MCF 10A (cell line): ENCODE measurements at places on chromosomes 3 and 15. TPM values are rescaled to one million over a fixed set of nuclear protein-coding genes. Genes with fewer than 3 reads are reported as not detected.
A peak's percentile ranks its signal among the peaks of the same experiment; 100 is the strongest.

GRCh38 chr3:129936757-129937156, 37.8 kb upstream of the TRH start:
- DNase-seq, result peak; percentile 55

GRCh38 chr3:112314649-112315048, 18.3 kb upstream of the CD200 start:
- DNase-seq, result no peak

DNA sequence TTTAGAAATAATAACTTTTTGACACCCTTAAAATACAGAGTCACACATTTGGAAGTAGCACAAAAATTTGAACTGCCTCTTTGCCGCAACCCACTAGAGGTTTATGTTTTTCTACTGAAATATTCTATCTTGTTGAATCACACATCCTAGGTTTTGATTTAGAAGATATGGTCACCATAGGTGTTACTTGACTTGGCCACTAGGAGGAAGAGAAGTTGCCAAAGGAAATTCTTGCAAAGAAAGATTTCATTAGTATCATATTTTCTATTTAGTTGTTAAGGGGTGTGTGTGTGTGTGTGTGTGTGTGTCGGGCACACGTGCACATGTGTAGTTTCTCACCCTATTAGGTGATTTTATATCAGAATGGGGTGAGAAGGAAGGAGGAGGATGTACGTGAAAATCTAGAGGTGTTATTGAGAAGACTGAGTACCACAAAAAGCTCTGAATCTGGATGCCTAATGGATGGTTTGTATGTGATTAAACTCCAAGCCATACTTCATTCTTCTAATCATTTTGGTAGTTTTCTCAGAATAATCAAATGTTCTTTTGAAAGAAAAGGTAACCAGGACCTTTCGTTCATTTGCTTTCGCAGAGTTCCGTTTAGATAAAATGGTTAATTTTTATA, 31.5 kb downstream of the ZFAND6 start:
- peak; percentile 18 for DNase-seq

- DNase-seq, result no peak
Measured at GRCh38 chr3:107525644-107526305, 3.0 kb downstream of the BBX start.

DNA sequence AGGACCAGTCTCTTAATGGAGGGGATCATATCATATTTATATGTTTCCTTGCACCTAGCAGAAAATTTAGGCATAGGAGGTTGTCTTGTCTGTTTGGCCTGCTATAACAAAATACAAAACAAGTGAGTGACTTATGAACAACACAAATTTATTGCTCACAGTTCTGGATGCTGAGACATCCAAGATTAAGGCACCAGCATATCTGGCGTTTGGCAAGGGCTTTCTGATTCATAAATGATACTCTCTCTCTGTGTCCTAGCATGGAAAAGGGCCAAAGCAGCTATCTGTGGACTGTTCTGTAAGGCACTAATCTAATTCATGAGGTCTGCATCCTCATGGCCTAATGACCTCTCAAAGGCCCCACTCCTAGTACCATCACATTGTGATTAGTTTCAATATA, 683.0 kb downstream of the NR2F2 start:
- no peak for DNase-seq

Gene ARPP21
- total RNA-seq, result not detected in 2 replicates

DNA sequence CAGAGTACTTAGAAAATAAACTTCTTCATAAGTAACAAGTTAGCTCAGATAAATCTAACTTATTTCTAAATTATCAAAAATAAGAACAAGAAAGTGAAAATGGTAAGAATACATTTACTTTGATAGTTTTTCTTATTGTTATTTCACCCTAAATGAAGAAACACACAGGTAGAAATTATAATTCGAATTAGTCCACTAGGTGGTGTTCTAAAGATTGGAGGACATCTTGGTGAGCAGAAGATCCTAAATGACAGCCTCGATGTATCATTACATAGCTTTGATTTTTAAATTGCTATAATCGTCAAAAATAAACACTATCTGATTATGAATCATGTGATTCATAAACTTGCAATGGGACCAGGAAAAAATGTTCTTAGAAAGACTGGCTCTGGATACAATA, 280.8 kb upstream of the UBE2E2 start:
- DNase-seq, result peak; percentile 34

DNA sequence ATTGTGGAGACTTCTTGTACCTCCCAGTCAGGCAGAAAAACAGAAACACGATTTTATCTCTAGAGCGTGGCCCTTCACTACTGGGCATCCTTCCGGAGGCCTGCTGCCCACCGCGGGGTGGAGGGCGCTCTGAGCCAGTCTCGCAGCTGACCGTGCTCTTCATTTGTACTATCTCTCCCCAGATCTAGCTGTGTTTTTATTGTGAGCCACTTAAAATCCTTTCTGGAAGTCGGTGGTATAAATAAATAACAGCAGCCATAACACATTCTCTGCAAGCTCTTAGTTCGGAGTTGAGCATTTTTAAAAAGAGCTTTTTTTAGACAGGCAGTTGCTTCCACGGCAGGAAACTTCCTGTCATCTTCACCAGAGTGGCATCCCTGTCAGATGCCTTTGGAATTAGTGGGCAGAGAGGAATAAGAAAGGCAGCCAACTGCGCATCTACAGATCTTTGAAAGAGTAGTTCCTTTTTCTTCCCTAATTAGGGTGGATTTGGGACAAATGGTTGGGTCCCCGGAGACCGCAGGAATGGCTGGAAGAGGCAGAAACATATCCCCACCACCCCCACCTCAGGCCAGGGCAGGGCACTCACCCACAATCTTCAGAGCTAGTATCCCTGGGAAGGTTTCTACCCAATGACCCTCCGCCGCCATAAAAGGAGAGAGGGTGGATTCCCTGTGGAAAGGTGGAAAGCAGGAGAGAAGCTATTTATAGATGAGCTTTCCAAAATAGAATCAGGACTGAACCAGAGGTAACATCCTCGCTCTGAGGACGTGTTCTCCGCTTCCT, 91.1 kb downstream of the TOP2B start:
- DNase-seq, result no peak

- no peak for DNase-seq
Measured at GRCh38 chr3:44419923-44420650, 57.4 kb downstream of the ZNF445 start.

Gene STAB1
- not detected in 2 replicates for total RNA-seq

Gene PPP1R14D
- total RNA-seq, result not detected in 2 replicates

- DNase-seq, result no peak
Measured at GRCh38 chr3:51934139-51934850, 7.4 kb downstream of the RRP9 start.

DNA sequence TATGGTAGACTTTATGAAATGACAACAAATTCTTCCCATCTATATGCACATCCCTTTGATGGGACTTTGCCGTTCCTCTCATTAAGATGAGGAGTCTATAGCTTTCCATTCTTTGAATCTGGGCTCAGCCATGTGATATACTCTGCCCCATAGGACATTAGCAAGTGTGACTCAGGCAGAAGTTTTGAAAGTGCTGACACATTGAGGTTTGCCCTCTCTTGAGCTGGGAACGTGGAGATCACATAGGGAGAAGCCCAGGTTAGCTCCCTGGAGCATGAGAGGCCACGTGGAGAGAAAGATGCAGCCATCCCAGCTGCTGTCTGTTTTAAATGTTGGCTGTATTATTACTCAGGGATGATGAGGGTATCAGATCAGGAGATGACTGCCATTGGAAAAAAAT, 67.7 kb upstream of the OXTR start:
- peak; percentile 61 for DNase-seq

- no peak for DNase-seq
Measured at GRCh38 chr15:74845581-74845980, 2.6 kb upstream of the ULK3 start.

GRCh38 chr3:138691351-138691750, 82.8 kb downstream of the FAIM start:
- DNase-seq, result no peak

Gene SKIC8
- total RNA-seq, result 54.3 and 56.2 TPM in 2 replicates

- no peak for DNase-seq
Measured at GRCh38 chr15:64333986-64334929, 21.7 kb downstream of the CSNK1G1 start.

DNA sequence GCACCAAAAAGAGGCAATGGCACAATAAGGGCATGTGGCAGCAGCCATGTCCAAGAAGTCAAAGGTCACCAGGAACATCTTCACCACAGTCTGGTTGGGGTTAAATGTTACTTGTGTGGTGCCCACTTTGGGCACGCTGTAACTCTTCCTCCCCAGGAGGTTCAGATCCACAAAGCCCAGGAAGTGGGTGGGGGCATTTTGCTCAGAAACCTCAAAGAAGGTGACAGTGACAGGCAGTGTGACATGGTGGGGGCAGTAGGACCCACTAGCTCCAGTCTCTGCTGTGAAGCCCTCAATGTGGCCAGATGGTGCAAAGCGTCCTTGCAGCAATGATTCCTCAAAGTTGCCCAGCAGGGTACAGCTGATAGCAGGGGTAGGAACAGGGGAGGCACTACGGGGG, 5.8 kb downstream of the ZNF80 start:
- DNase-seq, result no peak

GRCh38 chr3:99767291-99767690, 50.4 kb upstream of the CMSS1 start:
- no peak for DNase-seq

DNA sequence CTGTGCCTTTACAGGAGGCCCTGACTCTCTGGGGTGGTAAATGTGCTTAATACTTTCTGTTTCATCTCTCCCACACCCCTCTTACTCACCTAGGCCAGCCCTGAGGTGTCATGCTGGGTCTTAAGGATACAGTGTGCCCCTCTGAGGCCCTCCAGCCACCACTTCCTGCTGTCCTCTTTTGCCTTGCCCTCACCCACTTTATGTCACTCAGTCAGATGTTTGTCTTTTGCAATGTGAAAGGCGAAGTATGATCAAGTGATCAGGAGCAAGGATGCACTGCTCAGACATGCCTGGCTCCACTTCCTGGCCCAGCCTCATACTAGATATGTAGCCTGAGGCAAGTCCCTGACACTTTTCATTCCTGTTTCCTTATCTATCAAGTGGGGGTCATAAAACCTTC, 339.0 kb upstream of the NR2E3 start:
- peak; percentile 39 for DNase-seq

Gene PTX3
- total RNA-seq, result 159 and 217 TPM in 2 replicates

DNA sequence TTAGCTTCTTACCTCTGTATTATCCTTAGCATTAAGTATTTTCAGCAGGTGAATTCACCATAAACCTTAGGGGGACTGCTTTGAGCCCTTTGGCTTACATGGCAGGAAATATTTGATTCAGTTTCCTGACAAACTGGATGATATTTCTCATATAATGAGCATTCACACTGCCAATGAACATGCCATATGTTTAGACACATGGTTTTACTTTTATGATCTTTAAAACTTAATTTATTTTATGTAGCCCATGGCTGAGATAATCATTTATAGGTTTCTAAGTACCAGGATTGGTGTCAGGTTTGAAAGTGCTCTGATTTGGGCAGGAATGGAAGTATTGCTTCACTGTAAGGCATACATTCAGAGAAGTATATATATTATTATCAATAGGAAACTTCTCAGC, 319.1 kb downstream of the ZPLD1 start:
- DNase-seq, result no peak

Gene COL6A5
- not detected in 2 replicates for total RNA-seq

GRCh38 chr15:29567336-29567735, 254.9 kb downstream of the TJP1 start:
- DNase-seq, result no peak

Gene SCN10A
- total RNA-seq, result not detected in 2 replicates

- DNase-seq, result no peak
Measured at GRCh38 chr3:17544632-17545031, 197.8 kb downstream of the TBC1D5 start.

- DNase-seq, result no peak
Measured at GRCh38 chr3:64336488-64336887, 111.2 kb upstream of the PRICKLE2 start.

GRCh38 chr3:63673111-63673510, 20.6 kb downstream of the SNTN start:
- peak; percentile 65 for DNase-seq

Gene A4GNT
- not detected in 2 replicates for total RNA-seq

Gene CGNL1
- total RNA-seq, result 0.05 TPM in 1 of 2 replicates, not detected in the other

DNA sequence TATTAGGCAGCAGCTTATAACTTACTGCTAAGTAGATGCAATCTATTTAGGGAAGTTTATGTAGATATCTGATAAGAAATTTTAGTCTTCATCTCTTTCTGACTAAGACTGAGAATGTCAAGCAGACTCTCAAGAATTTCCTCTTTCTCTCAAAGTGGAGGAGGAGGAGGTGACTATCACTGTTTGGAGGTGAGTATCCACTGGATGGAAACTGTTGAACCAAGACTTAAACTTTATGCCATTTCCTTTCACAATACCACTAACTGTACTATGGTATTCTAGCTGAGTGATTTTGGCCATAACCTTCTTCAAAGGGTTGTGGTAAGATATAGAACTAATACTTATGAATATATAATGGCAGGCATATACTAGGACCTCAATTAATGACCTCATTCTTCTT, 64.6 kb downstream of the TPRG1 start:
- DNase-seq, result no peak

Gene MUSTN1
- 2.3 TPM in 1 of 2 replicates, not detected in the other for total RNA-seq

Gene CHST13
- total RNA-seq, result not detected in 2 replicates

- no peak for DNase-seq
Measured at GRCh38 chr3:185998136-185998535, 60.3 kb upstream of the TRA2B start.

Gene CCR2
- total RNA-seq, result not detected in 2 replicates

GRCh38 chr3:138881233-138881632, 46.5 kb upstream of the PIK3CB start:
- no peak for DNase-seq

DNA sequence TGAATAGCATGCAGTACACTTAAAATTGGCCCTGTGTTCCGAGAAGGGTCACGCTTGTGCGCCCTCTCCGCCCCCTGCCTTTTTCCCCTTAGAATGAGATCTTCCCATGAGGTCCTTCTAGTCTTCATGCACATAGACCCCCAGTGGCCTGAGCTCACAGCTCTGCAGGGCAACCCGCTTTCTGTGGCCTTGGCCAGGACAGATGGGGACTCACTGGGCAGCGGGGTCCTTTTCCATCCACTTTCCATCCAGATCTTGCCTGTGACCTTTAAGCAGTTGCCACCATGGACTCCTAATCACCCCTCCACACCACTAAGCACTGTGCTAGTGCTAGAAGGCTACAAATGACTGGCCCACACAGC, 244.4 kb downstream of the UACA start:
- no peak for DNase-seq

GRCh38 chr3:188620752-188621151, 466.8 kb downstream of the LPP start:
- DNase-seq, result no peak

DNA sequence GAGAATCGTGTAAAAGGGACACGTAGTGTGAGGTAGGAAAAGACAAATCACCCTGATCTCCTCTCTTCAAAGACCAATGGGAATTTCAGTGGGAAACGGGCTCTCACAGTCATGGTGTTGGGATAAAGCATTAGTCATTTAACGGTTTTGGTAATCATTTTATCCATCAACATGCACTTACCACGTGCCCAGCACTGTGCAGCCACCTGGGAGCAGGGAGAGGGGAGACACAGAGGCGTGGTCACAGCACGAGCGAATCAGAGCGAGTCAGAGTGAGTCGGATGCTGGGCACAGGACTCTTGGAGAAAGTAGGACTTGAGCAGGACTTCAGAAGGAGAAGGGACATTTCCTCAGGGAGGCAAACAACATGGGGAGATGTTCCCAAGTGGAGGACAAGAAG, 130.8 kb downstream of the MINAR1 start:
- no peak for DNase-seq
